ENCODE measurements at places on chromosomes 3 and 15.

- no peak for DNase-seq
Observed at GRCh38 chr3:55286693-55287092, 200.4 kb downstream of the WNT5A start.

- DNase-seq = no peak
Observed at GRCh38 chr3:185517387-185518130, 18.7 kb upstream of the TMEM41A start.

DNA sequence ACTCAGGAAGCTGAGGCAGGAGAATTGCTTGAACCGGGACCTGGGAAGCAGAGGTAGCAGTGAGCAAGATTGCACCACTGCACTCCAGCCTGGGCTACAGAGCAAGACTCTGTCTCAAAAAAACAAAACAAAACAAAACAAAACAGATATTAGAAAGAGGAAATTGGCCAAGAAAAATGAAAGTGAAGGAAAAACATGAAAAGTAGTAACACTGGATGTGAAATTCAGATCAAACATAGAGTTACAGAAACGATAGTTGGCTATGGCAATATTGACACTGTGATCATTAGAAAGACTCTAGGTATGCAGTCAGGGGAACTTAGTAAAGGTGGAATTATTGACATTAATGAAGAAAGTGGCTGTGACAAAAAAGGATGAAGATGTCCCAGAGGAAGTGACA lies 13.2 kb upstream of the TIPARP start:
- DNase-seq = no peak

DNA sequence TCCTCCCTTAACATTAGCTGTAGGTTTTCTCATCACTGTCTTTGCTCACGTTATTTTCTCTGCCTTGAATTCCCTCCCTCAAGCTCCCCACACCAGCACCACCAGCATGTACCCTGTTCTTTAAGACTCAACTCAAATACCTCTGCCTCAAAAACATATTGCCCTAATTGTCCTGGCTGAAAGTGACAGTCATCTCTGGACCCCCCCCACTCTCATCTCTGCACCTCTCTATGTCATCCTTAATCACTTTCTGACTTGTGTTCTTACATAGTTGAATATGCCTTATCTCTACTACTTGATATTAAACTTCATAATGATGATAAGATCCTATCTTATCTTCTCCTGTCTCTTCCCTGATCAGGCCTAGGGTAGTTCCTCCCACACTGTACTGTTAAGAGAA lies 345.2 kb upstream of the TPRG1 start:
- DNase-seq = no peak

GRCh38 chr3:170730071-170730812 lies 139.8 kb downstream of the RPL22L1 start:
- DNase-seq = no peak

GRCh38 chr15:66563126-66563525 lies 2.7 kb downstream of the LCTL start:
- no peak for DNase-seq

DNA sequence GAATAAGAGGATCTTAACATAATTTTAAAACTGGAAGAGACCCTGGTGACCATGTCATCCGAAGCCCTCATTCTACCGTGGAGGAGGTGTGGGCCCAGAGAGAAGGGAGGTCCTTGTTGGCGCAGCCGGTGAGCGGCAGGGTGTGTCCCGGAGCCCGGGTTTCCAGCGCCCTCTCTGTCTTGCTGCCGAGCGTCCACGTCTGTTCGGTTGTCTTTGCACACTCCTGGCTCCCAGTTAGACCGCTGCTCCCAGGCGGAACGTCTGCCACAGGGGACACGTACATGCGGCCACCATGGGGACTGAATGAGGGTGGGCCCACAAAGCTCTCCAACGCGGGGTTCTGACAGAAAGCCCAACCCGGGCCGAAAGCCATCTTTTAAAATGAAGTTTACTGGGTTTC lies 6.6 kb upstream of the MUC4 start:
- DNase-seq = no peak

GRCh38 chr3:45026038-45026437 lies at the start of gene CLEC3B:
TSS of gene CLEC3B (plus strand) at chr3:45026303. CDS start at chr3:45026363, 60 bp downstream.
- DNase-seq = no peak

DNA sequence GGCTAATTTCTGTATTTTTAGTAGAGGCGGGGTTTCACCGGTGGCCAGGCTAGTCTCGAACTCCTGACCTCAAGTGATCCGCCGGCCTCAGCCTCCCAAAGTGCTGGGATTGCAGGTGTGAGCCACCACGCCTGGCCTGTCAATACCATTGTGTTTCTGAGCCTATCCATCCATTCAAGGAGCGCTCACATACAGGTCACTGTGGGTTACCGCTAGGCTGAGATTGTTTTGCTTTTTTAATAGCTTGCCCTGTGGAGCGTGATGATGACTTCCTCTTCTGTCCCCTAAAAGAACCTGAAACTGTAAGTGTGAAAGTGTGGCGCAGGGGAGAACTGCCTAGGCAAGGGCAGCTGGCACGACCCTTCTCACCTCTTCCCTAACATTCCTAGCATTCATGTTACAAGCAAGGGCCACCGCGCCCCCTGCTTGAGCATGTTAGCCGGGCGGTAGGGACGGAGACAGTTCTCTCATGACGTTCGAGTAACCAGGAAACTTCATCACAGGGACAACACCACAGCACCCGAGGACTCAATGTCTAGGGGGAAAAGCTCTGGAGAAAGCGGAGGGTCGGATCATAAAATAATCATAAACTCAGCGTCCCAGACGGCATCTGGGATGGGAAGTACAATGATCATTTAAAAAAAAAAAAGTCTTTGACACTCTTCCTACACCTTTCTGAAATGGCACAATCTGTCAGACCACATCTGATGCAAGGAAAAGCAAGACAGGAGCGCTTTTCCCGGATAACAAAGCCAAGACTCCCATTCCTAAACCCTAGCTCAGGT lies 790 bp downstream of the LAMP3 start:
- no peak for DNase-seq

GRCh38 chr3:126147932-126148683 lies 32.3 kb downstream of the ALDH1L1 start:
- no peak for DNase-seq

DNA sequence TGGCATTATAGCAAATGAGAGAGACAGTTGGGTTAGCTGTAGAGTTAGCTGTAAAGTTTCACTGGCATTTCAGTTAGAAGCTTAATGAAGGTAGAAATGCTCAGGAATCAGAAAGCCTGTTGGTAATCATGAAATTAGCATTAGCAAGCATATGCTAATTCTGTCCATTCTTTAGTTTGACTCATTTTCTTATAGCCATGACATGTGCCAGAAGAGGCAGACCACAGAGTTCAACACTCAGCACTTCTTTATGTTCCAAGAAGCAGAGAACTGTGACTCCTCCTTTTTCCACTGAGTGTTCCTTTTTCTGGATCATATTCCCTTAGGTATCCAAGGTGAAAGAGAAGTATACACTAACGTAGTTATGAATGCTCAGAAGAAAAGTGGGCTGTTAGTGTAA lies 276.2 kb upstream of the SGO1 start:
- DNase-seq = no peak

GRCh38 chr3:186883686-186884058 lies 41.2 kb downstream of the ADIPOQ start:
- DNase-seq = no peak
